Fibroblast of lung (primary cell): ENCODE measurements at places on chromosomes 1 and 21. TPM values are rescaled to one million over a fixed set of nuclear protein-coding genes. Genes with fewer than 3 reads are reported as not detected.

Gene C4BPA
- total RNA-seq = not detected in 2 replicates

Gene PSMA5
- total RNA-seq = 39.0 and 41.0 TPM in 2 replicates

Gene AUNIP
- total RNA-seq = under 0.01 and 0.33 TPM in 2 replicates

Gene CZIB
- total RNA-seq = 56.5 and 60.6 TPM in 2 replicates

Gene FALEC
- total RNA-seq = 0.83 and 1.0 TPM in 2 replicates

Gene LAMC2
- total RNA-seq = 0.99 and 2.8 TPM in 2 replicates

Gene INSRR
- not detected in 2 replicates for total RNA-seq

Gene HEYL
- under 0.01 TPM in 1 of 2 replicates, not detected in the other for total RNA-seq

Gene SELENBP1
- 59.6 and 65.9 TPM in 2 replicates for total RNA-seq

Gene NIBAN1
- 91.7 and 122 TPM in 2 replicates for total RNA-seq

Gene OSBPL9
- 72.4 and 90.7 TPM in 2 replicates for total RNA-seq

Gene TFF3
- total RNA-seq = not detected in 2 replicates

Gene COL16A1
- 80.3 and 150 TPM in 2 replicates for total RNA-seq

Gene SELE
- total RNA-seq = not detected in 2 replicates

Gene ELK4
- 11.0 and 11.7 TPM in 2 replicates for total RNA-seq

Gene TNFRSF8
- 0.26 TPM in 1 of 2 replicates, not detected in the other for total RNA-seq

Gene OMA1
- total RNA-seq = 40.3 and 47.1 TPM in 2 replicates

Gene PPM1J
- total RNA-seq = 0.83 and 1.0 TPM in 2 replicates

Gene ADIPOR1
- total RNA-seq = 62.4 and 81.7 TPM in 2 replicates

Gene RAB25
- total RNA-seq = not detected in 2 replicates

Gene TNFSF4
- 1.3 and 3.3 TPM in 2 replicates for total RNA-seq

Gene GORAB
- 17.7 and 27.6 TPM in 2 replicates for total RNA-seq

Gene FCN3
- not detected in 2 replicates for total RNA-seq

Gene CAMK2N1
- 44.2 and 79.9 TPM in 2 replicates for total RNA-seq

Gene SLFNL1
- 0.51 and 0.66 TPM in 2 replicates for total RNA-seq

Gene ADAMTS4
- total RNA-seq = 0.51 and 1.3 TPM in 2 replicates

Gene STRIP1
- 41.9 and 43.8 TPM in 2 replicates for total RNA-seq

Gene KIF14
- total RNA-seq = 1.3 and 4.0 TPM in 2 replicates

Gene KRTAP7-1
- total RNA-seq = not detected in 2 replicates

Gene FCMR
- total RNA-seq = 0.26 and 0.33 TPM in 2 replicates

Gene EFHD2
- total RNA-seq = 14.1 and 14.9 TPM in 2 replicates

Gene CLCA4
- not detected in 2 replicates for total RNA-seq

Gene PPIE
- total RNA-seq = 32.9 and 38.8 TPM in 2 replicates

Gene NFASC
- total RNA-seq = 16.2 and 16.5 TPM in 2 replicates

Gene RCSD1
- total RNA-seq = under 0.01 TPM in 1 of 2 replicates, not detected in the other

Gene KIFAP3
- 27.5 and 30.2 TPM in 2 replicates for total RNA-seq

Gene KCND3
- total RNA-seq = 0.66 and 2.3 TPM in 2 replicates

Gene TRNP1
- total RNA-seq = 10.8 and 16.2 TPM in 2 replicates

Gene TMPRSS3
- total RNA-seq = not detected in 2 replicates

Gene FCGR1A
- not detected in 2 replicates for total RNA-seq

Gene MYOC
- total RNA-seq = 1.2 and 2.1 TPM in 2 replicates

Gene SPRR2G
- total RNA-seq = not detected in 2 replicates
